ENCODE measurements at places on chromosomes 4 and X. TPM values are rescaled to one million over a fixed set of nuclear protein-coding genes. Genes with fewer than 3 reads are reported as not detected.

ASMT gene
- not detected for total RNA-seq

ADH6 gene
- not detected for total RNA-seq

PRRG1 gene
- total RNA-seq, result 5.2 TPM

MAGEA10 gene
- total RNA-seq, result not detected

MAGEA2 gene
- 0.63 TPM for total RNA-seq

ARR3 gene
- total RNA-seq, result not detected

TBX22 gene
- total RNA-seq, result 0.71 TPM

ZNF141 gene
- total RNA-seq, result 35.5 TPM

CSN3 gene
- total RNA-seq, result not detected

H2BW2 gene
- not detected for total RNA-seq

TMPRSS11D gene
- total RNA-seq, result not detected

TMEM31 gene
- 0.68 TPM for total RNA-seq

ZNF732 gene
- 8.6 TPM for total RNA-seq

PRPS1 gene
- 62.7 TPM for total RNA-seq

PDGFRA gene
- 7.8 TPM for total RNA-seq

WDFY3 gene
- total RNA-seq, result 102 TPM

PLK4 gene
- total RNA-seq, result 25.0 TPM

ZNF630 gene
- 3.6 TPM for total RNA-seq

CYTL1 gene
- 3.7 TPM for total RNA-seq

CABS1 gene
- 6.3 TPM for total RNA-seq

HELT gene
- not detected for total RNA-seq

NOX1 gene
- not detected for total RNA-seq

Data from endodermal cell (in vitro differentiated cells).